ENCODE measurements at places on chromosomes 5 and 9.

DNA sequence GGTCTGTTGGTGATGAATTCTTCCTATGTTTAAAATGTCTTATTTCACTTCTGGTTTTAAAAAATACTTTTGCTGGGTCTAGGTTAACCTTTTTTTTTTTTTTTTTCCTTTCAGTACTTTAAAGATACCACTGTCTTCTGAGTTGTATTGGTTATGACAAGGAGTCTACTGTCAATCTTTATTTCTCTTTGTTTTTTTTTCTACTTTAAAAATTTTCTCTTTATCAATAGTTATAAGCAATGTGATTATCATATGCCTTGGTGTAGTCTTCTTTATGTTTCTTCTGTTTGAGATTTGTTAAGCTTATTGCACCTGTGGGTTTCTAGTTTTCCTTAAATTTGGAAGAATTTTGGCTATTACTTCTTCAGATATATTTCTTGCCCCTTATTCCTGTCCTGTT is 125.6 kb upstream of the SPRY4 start:
- DNase-seq = no peak

DNA sequence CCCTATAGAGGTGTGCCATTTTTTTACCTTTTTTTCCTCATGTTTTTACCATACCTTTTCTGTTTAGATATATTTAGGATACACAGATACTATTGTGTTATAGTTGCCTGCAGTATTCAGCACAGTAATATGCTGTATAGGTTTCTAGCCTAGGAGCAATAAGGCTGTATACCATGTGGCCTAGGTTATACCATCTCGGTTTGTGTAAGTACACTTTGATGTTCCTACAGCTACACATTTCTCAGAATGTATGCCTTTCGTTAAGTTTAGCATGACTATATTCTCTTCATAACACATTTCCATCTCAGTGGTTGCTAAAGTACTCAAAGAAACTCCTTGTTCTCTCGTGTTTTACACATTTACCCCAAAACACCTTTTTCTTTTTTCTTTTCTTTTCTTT is 23.0 kb downstream of the UBE2D2 start:
- no peak for DNase-seq

- DNase-seq = no peak
Measured at GRCh38 chr9:36051317-36051716, 14.6 kb downstream of the RECK start.

DNA sequence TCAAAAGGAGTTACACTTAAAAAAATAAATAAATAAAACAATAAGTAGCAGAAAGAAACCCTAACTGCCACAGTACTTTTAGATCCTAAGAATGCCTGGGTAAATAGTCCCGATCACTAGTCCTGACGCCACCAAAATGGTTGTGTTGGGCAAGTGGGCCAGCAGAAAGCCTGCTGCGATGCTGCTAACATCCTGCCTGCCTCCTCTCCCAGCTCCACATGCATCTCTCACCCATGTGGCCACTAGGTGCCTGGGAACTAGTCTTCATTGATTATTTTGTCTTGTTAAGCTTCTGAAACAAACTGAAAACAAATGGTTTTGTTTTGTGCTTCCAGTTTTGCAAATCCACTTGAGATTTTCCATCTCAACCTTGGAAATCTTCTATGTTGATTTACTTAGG is 54.4 kb upstream of the TRAF1 start:
- no peak for DNase-seq

- no peak for DNase-seq
Measured at GRCh38 chr5:134846641-134846960, 833 bp downstream of the C5orf24 start.

GRCh38 chr5:136309932-136310598 is 55.3 kb downstream of the TRPC7 start:
- DNase-seq = no peak

- no peak for DNase-seq
Measured at GRCh38 chr9:35110327-35110761, 5.3 kb downstream of the ATOSB start.

GRCh38 chr5:40780858-40781257 is 17.3 kb downstream of the PRKAA1 start:
- no peak for DNase-seq

DNA sequence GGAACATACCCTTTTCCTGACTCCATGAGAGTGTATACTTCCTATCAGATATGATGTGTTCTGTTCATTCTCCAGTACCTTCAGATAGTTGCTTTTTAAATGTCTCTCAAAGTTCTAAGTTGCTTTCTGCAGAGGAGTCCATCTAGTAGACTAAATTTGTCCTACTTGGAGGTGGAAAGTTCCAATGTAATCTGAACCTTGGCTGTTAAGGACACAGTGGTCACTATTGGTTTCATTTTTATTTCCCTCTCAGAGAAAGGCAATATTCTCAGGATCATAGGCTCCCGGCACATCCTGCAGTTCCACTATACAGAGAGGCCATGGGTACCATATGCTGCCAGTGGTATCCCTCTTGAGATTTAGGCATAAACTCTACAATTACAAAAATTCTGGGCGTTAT is 634.6 kb downstream of the LRRC70 start:
- DNase-seq = no peak

DNA sequence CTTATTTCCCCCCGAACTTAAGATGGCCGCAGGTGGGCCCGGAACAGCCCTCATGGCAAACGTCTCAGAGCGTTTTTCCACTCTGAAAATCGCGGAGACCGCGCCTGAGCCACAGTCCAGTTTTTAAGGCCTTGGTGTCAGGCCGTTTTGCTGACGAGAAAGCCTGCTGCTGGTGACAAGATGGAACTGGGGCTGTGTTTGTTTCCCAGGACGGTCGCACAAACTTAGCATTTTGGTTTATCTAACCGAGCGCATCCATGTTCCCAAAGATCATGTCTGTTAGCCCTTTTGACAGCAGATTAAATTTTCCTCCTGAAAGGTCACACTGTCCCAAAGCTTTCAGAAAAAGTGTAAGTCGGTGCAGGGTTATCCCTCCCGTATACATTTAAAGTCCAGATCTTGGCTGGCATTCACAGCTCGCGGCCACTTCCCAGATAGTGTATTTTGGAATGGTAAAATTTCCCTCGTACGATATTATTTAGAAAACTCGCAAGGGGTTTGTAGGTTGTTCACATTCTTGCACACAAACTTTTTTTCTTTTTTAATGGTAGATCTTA is 812 bp downstream of the SREK1 start:
- DNase-seq = no peak

DNA sequence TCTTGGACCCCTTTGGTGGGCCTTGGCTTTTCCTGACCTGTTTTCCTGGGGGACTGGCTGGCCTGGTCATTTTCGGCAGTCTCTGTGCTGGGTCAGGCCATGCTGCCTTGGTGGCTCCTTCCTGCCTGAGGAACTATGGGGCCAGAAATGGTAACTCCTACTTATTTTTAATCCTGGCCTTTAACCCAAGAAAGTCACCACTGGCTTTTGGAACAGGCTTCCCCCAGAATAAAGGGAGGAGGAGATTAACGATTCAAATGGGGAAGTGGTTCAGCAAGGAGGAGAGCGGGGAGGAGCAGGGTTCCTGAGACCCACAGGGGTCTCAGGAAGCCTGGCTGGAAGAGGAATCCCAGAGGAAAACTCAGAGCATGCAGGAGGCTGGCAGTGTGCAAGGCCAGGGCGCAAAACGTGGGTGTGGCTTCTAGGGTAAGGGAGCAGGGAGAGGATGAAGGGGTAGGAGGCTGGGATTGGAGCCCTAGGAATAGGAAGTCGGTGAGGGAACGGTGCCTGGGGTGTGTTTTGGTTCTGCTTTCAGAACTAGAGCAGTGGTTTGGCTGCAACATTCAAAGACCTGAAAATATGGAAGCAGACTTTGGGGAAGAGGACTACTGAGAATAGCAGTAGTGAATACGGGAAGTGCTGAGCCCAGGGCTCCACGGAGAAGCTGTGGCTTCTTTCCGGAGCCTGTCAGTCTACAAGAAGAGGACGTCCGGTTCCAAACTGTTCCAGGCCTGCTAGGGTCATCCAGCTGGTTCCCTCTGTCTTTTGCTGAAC is 271.1 kb upstream of the KLF4 start:
- no peak for DNase-seq

DNA sequence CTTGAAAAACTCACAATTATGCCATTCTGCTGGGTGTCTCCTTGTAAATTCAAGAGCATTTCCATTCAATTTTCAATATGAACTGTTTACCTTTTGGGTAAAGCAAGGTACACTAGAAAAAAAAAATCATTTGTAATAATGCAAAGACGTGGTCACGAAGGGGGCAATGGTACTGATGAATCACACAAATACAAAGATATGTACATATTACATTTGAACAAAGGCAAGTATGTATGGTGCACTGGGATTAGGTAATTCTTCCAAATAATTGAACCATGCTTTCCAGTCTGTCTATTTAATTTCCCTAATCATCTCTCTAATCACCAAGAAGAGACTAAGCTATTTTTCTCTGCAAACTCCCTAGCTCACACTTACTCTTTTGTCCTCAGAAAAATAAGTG is 63.4 kb upstream of the RNF38 start:
- no peak for DNase-seq

DNA sequence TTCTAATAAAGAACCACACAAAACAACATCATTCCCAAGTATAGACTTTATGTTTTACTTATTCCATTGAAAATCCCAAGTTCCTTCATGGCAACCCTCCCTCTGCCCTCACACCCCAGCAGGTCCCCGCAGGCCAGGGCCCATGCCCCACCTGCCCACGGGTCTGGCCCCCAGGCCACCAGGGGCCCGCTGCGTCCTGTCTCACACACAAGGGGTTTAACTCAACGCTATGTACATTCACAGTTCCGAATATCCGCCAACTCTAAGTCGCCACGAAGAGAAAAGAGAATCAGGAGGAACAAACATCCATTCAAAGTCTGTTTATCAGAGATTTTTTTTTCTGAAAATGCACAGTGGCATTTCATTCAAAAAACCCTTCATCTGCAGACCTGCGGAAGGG is 16.2 kb upstream of the SLC6A3 start:
- DNase-seq = no peak

DNA sequence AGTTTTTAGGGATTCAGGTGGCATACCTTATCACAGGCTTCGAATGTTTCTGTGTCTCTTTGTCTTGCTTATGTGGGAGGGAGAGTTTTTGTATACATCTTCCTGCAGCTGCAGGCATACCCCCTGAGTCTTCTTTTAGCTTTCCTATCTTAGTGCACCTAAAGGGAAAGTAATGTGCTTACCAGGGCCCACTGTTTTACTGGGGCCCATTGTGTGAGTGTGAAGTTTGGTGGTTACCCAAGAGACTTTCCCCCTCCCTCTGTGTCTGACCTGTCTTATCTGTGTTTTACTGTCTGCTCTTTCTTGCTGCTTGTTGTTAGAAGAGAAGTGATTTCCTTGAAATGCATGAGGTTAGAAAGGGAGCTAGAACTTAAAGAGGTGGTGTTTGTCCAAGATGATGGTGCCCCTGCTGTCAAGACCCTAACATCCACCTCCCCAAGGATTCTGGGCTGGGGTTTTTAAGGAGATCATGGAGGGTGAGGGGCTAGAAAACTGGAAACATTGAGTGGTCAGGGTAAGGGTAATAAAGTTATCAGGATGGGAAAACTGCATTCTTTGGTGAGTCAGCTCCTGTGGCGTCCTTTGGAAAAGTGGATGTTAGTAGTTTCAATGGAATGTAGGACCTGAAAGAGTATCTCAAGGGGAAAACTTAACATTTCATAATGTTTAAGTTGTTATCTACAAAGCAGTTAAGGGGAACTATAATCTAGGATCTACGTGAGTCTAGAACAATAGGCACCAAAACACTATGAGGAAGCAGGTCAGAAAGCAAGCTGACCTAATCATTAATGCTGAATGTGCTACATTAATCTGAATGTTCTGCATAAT is 583.5 kb upstream of the TUSC1 start:
- no peak for DNase-seq

DNA sequence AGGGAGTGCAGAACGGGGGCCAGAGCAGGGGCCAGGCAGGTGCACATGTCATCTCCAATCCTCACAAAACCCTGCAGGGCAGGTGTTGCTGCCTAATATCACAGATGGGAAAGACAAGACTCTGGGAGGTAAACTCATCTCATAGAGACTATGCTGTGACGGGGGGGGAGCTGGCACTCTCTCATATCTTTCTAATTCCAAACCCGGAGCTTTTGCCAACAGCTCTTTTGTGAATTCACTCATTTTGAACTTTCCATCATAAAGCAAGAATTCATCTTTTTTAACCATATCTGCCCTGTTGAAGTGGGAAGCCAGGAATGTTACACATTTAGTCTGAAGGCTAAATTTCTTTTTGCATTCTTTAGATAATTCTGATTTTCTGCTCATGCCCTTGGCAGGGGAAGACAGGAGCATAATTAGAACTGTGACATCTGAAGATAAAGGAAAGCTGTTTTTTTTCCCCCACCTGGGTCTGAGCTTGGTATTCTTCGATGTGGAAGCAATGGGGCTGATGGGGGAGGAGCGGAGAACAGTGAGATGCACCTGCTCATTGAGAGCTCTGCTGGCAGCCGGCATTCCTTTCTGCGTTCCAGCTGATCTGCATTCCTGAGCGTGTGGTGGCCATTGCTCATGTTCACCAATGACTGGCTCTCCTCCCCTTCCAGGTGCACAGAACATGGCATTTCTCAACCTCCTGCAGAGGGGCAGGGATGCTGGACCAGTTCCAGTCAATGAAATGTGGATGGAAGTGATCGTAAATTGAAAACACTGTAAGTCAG is 159.2 kb downstream of the NSG2 start:
- peak; percentile 46 for DNase-seq

- no peak for DNase-seq
Measured at GRCh38 chr5:159175547-159175946, 33.8 kb downstream of the RNF145 start.

GRCh38 chr5:14748180-14748900 is 83.8 kb downstream of the OTULIN start:
- no peak for DNase-seq

DNA sequence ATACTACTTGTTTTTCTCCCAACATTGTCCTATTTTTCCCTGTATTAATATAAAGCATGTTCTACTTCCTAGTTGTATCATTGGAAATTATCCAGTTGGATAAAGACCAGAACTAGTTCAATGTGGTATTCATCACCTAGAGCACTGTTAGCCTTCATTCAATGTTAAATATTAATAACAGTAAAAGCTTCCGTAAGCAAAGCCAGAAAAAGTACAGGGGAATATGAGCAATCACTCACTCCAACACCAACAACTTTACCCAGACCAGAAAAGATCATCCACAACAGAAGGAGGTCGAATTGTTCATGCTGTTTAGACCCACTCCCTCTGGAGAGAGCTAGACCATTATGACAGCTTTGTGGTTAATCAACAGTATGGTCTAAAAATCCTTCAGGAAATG is 728.4 kb downstream of the MAT2B start:
- DNase-seq = no peak

GRCh38 chr9:40914772-40915659 is 213.5 kb downstream of the FOXD4L6 start:
- DNase-seq = no peak

DNA sequence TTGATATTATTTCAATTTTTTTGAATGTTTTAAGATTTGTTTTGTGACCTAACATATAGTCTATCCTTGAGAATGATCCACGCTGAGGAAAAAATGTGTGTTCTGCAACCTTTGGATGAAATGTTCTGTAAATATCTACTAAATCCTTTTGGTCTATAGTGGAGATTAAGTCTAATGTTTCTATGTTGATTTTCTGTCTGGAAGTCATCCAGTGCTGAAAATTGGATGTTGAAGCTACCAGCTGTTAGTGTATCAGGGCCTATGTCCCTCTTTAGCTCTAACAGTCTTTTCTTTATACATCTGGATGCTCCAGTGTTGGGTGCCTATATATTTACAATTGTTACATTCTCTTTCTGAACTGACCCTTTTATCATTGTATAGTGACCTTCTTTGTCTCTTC is 422.3 kb downstream of the TMEM232 start:
- no peak for DNase-seq

- DNase-seq = no peak
Measured at GRCh38 chr9:111900858-111901612, 4.4 kb downstream of the UGCG start.

GRCh38 chr5:131628990-131629389 is 6.0 kb downstream of the RAPGEF6 start:
- DNase-seq = no peak

All from neuronal stem cell (in vitro differentiated cells).